SW480 (cell line): ENCODE measurements at places on chromosomes 16 and 17.
A peak's percentile ranks its signal among the peaks of the same experiment; 100 is the strongest.

DNA sequence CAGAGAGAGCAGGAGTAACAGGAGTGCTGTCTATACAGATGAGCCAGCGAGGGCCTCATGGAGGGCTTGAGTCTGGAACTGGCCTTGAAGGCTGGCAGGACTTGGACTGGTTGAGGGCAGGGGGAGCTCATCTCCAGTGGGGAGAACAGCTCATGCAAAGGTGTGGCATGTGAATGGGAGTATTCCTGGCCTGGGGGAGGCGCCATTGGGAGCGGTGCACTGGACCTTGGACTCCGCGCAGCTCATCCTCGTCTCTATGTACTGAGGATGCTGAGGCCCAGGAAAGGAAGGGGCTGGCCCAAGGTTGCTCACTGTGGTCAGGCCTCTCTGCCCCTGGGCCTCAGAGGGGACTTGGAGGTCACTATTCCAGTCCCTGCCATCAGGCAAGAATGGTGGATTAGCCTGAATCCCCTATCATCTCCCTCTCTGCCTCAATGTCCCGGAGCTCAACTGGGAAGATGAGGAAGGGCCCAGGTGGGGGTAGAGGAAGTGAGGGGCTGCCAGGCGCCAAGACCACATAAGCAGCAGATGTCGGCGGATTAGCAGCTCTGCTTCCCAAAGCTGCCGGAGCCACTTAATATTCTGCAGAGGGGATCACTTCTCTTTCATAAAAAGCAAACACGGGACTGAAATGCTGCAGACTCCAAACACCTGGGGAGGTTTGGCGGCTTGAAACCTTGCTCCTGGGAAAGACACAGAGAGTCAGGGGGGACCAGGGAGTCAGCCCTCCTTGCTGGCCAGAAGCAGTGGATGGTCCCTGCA lies 88.9 kb downstream of the SDK2 start:
- DNase-seq: no peak

DNA sequence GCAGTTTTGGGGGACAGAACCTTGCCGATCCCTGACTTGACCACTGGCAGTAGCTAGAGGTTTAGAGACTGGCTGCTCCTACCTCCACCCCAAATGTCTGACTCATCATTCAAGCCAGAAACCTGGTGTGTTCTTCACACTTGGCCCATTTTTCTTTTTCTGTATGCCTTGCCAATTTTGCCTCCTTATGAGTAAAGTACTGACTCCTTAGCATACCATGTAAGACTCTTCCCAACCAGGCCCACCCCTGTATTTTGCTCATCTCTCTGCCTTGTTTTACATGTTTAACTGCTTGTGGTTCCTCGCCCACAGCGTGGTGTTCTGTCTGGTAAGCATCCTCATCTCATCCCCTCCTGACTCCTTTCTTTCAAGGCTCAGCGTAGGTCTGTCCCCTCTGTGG lies 37.9 kb downstream of the NUP88 start:
- no peak for DNase-seq

DNA sequence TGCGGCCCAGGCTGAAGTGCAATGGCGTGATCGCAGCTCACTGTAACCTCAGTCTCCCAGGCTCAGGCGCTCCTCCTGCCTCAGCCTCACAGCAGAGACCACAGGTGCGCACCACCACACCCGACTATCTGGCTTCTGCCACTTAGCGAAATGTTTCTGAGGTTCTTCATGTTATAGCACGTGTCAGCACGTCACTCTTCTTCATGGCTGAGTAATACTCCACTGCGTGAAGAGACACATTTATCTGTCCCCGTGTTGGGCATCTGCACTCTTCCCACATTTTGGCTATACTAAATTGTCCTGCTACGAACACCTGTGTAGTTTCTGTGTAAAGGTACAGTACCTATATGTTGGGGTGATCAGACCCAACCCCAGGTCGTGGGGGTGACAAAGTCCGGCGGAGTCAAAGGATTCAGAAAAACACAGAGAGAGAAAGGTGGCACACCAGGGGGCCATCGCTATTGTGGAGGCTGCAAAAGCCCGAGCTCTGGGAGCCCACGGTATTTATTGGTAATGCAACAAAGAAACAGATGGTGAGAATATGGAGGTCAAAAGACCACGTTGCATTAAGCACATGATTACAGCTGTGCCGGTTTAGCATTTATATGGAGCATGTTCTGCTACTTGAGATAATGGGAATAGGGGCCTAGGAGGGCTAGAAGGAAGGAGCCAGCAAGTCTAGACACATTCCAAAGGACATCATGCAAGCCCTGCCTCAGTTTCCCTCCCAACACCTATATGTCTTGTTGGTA lies 851 bp upstream of the DPEP1 start:
- no peak for DNase-seq

- DNase-seq: no peak
Observed at GRCh38 chr16:24991349-24991748, 23.8 kb downstream of the ARHGAP17 start.

- DNase-seq: no peak
Observed at GRCh38 chr17:57927048-57927723, 28.0 kb downstream of the CUEDC1 start.

DNA sequence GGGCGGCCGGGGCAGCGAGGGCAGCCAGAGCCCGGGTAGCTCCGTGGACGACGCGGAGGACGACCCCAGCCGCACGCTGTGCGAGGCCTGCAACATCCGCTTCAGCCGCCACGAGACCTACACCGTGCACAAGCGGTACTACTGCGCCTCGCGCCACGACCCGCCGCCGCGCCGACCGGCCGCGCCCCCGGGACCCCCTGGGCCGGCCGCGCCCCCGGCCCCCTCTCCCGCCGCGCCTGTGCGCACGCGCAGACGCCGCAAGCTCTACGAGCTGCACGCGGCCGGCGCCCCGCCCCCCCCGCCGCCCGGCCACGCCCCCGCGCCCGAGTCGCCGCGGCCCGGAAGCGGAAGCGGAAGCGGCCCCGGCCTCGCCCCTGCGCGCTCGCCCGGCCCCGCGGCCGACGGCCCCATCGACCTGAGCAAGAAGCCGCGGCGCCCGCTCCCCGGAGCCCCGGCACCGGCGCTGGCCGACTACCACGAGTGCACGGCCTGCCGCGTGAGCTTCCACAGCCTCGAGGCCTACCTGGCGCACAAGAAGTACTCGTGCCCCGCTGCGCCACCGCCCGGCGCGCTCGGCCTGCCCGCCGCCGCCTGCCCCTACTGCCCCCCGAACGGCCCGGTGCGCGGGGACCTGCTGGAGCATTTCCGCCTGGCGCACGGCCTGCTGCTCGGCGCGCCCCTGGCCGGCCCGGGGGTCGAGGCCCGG lies 36.1 kb upstream of the ZC3H18 start:
- DNase-seq: no peak

- DNase-seq: peak; percentile 65
Observed at GRCh38 chr16:48300391-48300856, 53.1 kb upstream of the ABCC11 start.

DNA sequence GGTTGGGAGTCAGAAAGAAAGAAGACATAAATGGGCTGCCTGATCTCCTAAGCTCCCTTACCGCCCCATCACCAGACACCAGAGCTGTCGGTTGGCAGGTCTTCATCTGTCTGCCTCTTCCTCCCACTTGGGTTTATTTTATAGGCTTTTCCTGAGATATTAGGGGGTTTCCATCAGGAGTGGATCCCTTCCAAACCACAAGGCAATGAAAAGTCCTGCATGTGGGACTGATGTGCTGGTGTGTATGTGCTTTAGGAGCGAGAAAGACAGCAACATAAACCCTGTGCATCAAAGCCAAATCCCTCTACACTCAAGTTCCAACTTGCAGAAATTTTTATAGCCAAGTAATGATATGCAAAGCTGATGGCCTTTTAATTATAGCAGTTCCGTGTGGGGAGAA lies 389.5 kb downstream of the SLC39A11 start:
- no peak for DNase-seq

- DNase-seq: no peak
Observed at GRCh38 chr17:35051183-35051578, 12.3 kb downstream of the RFFL start.
